DMS53 (cell line): ENCODE measurements at places on chromosomes 6 and 20.

GRCh38 chr20:56828402-56828801 lies 199.3 kb downstream of the TFAP2C start:
- DNase-seq: no peak

DNA sequence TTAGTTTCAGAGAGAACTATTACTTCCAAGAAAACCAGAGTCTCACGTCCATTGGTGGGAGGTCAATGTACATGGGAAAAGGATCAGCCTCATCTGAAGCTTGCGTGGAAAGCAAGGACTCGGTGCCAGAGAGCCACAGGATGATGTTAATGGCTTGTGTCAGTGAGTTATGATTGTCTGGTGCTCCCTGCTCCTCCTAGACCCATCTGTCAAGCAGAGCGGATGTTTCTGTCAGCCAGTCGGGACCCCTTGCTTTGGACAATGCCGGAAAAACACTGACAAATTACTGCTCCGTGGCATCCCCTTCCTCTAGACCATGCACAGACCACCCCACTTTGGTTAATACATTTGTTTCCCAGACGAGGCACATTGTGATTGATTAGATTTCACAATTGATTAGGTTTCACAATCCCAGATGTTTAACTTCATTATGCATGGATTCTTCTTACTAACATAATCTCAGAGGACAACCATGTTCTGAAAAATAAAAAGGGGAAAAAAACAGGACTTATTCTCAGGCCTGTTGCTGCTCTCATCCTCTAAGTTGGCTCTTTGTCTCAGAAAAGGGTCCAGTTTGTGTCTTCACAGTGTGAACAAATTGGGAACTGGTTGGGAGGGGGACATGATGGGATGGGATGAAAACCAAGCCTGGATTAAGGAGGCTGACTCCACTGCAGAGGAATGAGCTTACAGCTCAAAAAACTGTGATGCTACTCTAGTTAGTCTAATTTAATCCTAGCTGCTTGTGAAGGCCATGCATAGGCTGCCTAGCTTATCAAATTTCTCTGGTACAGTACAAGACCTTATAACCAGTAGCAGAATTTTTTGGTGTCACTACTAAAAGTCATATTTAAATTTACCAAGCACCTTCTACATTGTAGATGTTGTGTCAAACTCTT lies 51.9 kb downstream of the UNC5CL start:
- no peak for DNase-seq

DNA sequence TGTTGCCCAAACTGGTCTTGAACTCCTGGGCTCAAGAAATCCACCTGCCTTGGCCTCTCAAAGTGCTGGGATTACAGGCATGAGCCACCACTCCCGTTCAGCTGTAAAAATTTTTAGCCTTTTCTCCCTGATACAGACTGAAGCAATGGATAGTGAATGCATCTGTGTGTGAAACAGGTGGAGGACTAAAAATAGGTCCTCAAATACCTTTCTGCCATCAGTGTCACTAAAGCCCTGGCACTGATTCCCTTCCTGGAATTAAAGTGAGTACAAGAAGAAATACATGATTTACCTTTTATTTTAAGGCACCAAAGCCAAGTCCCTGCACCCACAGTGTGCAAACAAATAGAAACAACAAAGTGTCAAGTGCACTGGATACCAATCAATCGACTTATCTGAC lies 25.1 kb downstream of the TULP4 start:
- no peak for DNase-seq

DNA sequence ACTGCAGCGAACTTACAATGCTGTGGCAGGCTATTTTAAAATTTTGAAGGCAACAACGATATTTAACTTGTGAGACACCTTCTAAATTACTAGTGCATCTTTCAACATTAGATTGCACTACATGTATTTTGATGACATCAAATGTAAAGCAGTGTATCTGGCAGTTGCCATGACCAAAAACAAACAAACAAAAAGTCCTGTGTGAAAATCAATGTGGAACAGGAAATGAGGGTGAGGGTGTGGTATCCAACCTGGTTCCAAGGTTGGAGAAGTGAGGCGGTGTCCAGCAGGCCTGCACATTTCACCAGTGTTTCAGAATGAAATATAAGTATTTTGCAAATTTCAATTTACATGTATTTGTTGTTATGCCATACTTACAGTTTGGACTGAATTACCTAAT lies 112.0 kb downstream of the LAMP5 start:
- peak; percentile 72 for DNase-seq

DNA sequence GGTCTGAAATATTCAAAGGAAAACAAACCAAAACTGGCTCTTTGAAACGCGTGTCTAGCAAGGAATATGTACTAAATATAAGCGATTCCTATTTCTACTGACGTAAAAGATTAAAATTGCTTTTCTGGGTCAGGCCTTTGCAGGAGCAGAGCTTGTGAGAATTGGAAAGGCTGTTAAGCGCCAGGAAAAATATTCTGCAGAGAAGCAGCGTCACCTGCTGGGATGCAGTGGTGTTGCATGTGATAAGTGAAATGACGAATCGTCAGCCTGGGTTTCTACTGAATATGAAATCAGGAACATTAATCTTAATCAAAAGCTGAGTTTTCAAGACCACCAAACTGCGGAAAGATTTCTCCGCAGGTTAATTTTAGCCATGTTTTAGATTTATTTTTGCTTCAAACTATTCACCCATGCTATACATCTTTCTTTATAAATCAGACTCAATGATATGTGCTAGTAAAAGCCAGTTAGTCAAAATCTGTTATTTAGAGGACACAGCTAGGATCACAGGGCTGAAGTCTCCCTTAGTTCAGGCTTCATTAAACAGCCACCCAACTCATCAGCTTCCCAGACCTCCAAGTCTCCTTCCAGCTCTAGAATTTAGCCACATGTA lies 67.4 kb downstream of the ALDH8A1 start:
- DNase-seq: peak; percentile 67

DNA sequence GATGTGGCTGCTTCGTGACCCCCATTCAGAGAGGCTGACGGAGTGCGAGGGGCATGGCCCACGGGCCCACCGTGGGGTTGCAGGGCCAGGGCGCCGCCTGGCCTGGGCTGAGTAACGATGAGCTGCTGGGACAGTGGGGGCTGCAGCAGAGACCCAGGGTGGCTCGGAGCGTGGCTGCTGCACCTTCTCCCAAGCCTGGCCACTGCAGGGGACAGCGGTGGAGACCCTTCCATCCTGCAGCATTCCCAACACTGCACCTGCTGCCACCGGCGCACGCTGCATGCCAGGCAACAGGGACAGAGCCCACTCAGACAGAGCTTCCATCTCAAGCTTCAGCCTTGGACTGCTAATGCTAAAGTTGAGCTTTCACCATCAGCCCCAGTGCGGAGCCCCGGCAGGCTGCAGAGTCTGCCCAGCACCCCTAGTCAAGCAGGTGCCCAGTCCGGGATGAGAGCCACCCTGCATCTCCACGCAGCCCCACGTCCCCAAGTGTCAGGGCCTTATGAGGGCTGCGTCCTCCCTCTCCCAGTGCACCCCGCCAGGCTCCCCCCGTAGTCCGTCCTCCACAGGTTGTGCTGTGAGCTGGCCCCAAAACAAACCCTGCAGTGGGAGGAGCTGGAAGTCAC lies 89.4 kb upstream of the AFDN start:
- DNase-seq: no peak

DNA sequence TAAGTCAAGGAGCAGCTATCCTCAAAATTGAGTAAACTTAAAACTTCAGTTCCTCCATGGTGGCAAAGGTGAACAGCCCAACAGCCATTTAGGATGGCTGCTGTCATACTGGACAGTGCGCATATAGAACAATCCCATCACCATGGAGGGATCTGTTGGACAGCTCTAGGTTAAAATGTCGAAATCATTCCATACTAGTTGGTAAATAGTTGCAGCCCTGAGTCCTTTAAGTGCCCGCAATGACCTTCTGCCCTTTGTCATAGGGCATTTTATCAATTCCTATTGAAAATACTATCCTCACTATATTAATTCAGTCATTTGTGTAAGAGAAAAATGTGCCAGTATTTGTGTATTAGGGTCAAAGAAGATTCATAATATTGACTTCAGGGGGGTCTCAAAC lies 8.9 kb upstream of the ARMH2 start:
- no peak for DNase-seq

DNA sequence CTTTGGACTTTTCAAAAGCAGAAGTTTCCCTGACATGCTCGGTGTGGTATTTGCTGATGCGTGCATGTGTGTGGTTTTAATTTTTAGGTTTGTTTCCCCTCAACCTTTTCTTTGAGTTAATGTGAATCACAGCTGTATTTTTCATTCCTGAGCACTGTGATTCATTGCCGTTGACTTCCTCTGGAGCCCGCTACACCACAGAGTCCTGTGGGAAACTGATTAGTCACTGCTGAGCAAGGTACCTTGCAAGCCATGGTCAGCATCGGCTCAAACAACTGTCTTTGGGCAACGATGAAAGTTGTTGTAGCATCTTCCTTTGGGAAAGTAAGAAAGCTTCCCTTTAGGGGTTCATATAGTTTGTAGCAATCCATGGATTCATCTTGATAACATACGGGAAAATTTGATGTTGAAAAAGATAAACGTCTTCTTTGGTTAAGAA lies 57.5 kb downstream of the RIN2 start:
- no peak for DNase-seq
